ENCODE measurements at places on chromosomes 2 and 18.

- DNase-seq, result no peak
These were observed 46.2 kb downstream of the TWSG1 start for GRCh38 chr18:9380621-9381395.

DNA sequence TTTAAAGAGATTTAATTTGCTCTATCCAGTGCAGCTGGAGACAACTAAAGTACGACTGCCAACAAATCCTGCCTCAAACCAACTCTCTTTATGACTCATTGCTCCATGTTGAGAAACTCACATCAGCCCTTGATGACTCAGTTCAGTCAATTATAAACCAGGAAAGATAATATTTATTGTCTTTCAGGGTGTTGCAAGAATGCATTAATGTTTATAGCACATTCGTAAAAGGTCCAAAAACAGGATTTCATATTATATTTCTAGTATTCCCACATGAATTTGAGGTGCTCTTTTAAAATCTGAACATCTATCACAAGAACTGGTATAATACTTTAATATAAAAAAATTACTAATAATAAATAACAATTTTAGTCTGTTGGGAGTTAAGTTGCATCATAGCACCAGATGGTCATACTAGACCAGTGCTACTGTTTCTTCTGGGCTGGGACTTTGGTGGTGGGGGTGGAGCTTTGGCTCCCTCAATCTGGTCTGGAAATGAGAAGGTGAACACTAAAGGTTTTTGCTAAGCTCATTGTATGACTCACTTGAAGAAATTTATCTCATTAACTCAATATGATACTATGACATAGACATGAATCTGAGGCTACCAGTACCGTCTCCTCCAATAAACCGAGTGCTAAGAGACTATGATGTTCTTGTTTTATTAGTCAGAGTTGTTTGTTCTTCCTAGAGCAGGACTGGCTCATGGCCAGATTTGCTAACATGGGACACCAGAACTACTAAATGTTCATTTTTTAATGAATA, 26.6 kb upstream of the MAP3K20 start:
- no peak for DNase-seq

DNA sequence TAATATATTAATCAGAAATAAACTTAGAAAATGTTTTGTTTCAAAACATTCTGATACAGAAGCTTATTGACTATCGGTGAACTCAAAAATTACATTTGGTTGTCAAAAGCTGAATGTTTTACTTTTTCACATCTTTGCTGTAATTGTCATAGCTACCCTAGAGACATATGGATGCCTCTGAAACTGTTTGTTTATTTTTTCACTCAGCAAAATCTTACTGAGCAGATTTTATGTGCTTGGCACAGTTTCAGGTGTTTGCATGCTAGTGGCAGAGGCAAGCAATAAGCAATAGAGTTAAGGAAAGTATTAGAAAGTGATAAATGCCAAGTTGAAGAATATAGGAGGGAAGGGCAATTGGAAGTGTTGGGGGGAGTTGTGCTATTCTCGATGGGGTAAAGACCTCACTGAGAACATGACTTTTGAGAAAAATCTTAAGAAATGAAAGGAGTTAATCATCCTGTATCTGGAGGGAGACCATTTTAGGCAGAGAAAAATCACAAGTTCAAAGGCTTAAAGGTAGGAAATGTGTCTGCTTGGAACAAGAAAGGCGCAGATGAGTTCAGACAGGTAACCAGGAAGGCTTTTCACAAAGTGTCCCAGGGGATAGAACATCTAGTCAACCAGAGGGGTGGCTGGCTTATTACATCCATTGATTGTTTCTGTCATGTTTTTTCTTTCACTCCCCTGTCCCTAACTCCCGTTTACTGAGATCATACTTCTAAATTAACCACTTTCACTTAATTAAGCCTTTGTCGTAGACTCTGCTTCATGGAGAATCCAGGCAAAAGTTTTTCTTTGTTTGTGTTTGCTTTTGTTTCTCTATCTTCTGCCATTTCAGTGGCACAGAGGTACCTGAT, 27.2 kb upstream of the COBLL1 start:
- DNase-seq, result no peak

DNA sequence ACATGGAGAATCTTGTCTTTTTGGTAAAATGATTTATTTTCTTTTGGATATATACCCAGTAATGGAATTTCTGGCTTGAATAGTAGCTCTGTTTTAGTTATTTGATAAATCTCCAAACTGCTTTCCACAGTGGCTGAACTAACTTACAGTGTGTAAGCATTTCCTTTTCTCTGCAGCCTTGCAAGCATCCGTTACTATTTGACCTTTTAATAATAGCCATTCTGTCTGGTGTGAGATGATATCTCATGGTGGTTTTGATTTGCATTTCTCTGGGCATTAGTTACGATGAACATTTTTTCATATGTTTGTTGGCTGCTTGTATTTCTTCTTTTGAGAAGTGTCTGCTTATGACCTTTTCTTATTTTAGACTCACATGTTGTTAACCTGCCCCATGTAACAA, 190.2 kb downstream of the GALR1 start:
- no peak for DNase-seq

DNA sequence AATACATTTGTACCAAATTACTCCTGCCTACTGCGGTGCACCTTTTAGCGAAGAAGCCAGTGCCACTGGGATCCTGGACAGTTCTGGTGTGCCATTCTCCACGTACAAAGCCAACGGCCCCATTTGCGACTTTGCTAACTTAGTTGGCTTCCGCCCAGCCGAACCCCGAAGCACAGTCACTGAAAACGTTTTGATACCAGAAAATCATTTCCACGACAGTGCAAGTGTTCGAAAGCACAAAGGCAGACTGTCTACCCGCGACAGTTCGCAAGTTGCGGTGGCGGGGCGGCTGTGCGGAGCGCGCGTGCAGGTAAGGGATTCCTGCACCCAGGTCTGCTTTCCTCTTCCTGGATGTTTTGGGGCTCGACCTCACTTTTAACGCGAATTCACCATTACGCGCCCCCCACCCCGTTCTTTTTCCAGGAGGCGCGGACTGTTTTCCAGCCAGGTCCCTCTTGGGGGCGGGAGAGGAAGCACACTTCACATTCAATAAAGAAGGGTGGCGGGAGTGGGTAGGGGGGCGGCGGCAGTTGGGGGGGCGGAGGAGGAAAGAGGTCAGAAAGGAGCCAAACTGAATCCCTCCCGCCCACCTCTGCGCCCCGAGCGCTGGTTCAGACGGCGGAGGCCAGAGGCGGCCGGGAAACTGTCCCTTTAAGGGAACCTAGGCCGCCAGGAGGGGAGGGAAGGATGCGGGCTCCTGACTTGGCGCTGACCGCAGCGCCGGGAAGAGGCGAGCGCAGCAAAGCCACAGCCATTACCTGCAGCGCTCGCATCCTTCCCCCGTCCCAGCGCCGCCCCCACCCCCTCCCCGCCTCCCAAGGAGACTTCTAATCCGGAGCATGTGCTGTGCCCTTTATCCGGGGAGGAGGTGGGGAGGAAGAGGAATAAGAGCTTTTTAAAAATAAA, 107.4 kb upstream of the KCTD1 start:
- peak; percentile 74 for DNase-seq

GRCh38 chr2:45890819-45891218, 239.3 kb downstream of the PRKCE start:
- no peak for DNase-seq

GRCh38 chr2:127943186-127943585, 57.4 kb upstream of the AMMECR1L start:
- DNase-seq, result no peak

- DNase-seq, result no peak
These were observed 307.2 kb downstream of the CDH2 start for GRCh38 chr18:27869735-27870134.

GRCh38 chr2:48320742-48321141, 209.2 kb upstream of the STON1 start:
- DNase-seq, result no peak

- no peak for DNase-seq
These were observed 199.9 kb upstream of the PKDCC start for GRCh38 chr2:41847744-41848441.

GRCh38 chr2:202574541-202574940, 60.2 kb upstream of the FAM117B start:
- no peak for DNase-seq

- no peak for DNase-seq
These were observed 31.0 kb upstream of the TMEM17 start for GRCh38 chr2:62536873-62537547.

DNA sequence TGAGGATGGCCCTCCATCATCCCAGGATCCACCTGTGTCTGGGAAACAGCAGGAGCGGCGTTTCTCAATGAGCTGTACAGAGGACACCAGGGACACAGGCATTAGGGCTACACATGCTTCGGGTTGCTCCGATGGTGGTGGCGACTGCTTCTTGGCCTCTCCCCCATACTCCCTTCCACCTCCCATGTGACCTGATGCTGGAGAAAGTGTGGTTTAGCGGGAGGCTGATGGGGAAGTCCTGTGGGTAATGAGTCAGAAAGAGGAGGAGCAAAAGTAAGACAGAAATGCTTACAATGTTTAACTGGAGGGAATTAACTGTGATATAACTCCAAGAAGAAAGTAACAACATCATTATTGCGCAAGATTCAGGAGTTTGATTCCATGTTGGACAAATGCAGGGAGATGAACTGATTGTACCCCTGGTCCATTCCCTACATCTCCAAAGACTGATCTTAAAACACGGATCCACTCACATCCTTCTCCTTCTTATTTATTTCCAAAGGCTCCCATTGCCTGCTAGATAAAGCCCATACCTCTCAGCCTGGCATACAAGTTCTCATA, 186.6 kb downstream of the NRP2 start:
- DNase-seq, result no peak

GRCh38 chr2:171598713-171599319, 76.5 kb downstream of the CYBRD1 start:
- DNase-seq, result peak; percentile 52

GRCh38 chr18:10685484-10685883, 159.7 kb downstream of the NAPG start:
- DNase-seq, result no peak

DNA sequence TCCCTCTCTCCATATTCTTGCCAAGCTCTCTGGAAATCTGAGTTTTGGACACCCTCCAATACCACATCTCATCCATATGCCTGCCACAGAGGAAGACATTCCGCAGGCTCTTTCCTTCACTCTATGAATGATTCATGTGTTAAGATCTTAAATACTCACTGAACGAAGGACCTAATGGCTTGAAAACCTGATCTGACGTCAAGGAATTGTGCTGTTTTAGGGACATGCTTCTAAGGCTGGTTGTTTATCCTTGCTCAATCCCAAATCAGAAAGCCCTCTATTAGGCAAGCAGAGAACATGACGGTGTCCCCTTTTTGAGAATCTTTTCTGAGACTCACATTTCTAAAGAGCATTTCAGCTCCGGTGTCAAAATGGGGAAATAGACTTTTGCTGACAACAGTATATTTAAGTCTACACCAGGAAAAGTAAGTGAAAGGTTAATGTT, 83.7 kb upstream of the GALNT5 start:
- no peak for DNase-seq

DNA sequence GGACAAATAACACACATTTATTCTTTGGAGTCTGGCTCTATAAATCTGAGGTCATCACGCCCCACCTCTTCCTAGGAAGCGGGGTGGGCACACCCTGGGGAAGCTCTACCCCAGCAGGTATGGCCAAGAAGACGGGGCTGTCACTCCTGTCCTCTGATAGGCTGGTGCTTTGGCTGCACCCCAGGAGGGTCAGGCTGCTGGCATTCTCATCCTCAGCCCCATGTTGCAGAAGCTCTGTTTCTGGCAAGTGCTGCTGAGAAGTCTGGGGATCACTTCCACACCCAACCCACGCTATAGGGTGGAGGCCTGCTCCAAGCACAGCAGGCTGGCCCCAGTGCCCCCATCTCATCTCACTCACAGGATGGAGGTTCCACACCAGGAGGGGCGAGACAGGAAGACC, 17.6 kb downstream of the ARHGEF4 start:
- DNase-seq, result no peak

- peak; percentile 58 for DNase-seq
These were observed 112.2 kb downstream of the OSBPL6 start for GRCh38 chr2:178306352-178307073.

- no peak for DNase-seq
These were observed 177.6 kb downstream of the MTX2 start for GRCh38 chr2:176446718-176447414.

GRCh38 chr2:61135510-61135909, 26.5 kb upstream of the C2orf74 start:
- DNase-seq, result no peak

DNA sequence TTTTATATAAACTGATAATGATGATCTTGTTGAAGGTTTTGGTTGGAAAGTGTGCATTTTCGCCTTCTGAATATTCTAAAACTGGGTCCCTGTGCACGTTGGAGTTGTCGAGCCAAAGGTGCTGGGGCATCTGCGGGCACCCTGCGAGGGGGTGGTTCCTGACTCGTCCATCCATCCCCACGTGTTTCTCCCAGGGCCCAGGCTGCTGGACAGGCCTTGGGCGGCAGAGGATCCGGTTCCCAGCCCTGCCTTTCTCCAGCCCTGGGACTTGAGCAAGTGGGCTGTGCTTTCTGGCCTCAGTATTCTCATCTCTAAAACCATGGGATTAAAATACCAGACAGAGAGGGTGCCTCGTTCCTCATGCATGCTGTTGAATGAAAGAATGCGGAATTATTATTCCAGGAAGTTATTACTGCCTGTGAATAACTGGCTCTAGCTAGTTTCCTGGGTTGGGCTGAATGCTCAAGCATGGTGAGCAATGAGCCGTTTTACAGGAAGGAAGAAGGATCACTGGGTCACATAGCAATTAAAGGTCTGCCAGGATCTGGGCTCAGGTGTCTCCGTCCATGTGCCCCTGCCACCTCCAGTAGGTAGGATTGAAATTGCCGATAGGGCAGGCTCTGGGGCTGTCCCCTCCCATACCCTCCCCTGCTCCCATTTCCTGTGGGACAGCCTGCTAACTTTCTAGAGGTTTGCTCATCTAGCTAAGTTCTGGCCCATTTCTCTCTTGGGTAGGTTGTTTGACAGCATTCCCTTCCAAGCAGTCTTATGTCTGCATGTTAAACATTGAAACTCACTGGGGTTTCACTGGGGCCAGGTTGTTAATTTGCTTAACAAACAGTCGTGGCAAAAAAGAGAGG, 77.2 kb upstream of the HS6ST1 start:
- DNase-seq, result no peak

DNA sequence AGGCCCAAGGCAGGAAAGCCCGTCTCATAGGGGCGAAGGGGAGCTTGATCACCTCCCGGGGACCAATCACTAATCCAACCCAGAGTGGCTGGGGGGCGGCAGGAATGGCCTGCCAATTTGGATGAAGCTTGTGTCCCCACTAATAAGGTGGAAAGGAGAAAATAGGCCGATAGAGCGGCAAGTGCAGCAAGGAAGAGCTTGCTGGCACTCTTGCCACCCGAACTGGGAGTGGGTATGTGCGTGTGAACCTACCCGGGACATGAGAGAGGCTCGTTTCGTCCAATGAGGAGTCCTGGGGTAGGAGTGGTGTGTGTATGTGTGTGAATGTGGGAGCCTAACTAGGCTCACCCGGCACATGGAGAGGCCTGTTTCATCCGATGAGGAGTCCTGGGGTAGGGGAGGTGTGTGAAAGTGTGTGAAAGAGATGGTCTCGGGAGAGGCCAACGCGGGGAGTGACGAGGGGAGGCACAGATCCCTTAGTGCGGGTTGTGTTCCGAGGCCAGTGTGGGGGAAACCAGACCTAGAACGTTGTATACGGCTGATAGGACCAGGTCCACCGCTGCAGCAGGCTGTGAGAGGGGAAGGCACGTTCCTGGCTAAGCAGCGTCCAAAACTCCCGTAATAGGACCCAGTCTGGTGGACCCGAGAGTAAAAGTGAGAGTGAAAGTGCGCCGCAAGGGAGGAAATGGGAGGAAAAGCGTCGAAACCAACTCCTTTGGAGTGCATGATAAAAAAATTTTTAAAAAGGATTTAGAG, 47.1 kb upstream of the SELENOI start:
- DNase-seq, result peak; percentile 56

Data from ecto neural progenitor cell (in vitro differentiated cells).